Lung (tissue), 17 donors: ENCODE measurements at places on chromosomes 3 and 15. TPM values are rescaled to one million over a fixed set of nuclear protein-coding genes. Genes with fewer than 3 reads are reported as not detected.

- no peak for DNase-seq
Observed at GRCh38 chr15:100255644-100256043, 86.1 kb downstream of the ADAMTS17 start.

GRCh38 chr15:74785194-74786032, 3.5 kb downstream of the CSK start:
- no peak for DNase-seq

GRCh38 chr15:84099181-84099580, 136.4 kb upstream of the GOLGA6L4 start:
- DNase-seq: peak; percentile 58

DNA sequence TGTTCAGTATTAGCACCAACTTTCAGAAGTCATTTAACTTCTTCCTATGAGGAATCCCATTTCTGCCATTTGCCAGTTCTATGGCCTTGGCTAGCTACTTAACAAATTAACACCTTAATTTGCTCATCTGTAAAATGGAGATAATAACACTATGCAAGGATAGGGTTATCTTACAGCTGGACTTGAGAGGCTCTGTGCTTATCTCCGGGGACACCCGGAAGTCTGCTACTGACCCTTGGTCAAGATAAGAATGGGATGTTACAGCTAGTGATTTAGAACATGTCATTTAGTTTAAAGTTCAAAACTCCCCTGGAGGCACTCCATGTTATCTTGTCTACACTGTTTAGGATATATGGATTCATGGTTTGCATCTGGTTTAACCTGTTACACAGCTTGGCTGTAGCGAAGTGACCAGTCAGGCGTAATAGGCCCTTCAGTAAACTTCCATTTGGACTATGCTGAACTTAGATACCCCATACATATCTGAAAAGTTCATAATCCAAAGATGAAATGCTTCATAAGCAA, 156.0 kb upstream of the CD96 start:
- DNase-seq: no peak

GRCh38 chr15:70185251-70185711, 87.6 kb upstream of the TLE3 start:
- DNase-seq: no peak

GRCh38 chr15:66946578-66947164, 118.7 kb upstream of the SMAD3 start:
- peak; percentile 80 for DNase-seq

GRCh38 chr3:48544141-48544540, 12.5 kb downstream of the PFKFB4 start:
- no peak for DNase-seq

DNA sequence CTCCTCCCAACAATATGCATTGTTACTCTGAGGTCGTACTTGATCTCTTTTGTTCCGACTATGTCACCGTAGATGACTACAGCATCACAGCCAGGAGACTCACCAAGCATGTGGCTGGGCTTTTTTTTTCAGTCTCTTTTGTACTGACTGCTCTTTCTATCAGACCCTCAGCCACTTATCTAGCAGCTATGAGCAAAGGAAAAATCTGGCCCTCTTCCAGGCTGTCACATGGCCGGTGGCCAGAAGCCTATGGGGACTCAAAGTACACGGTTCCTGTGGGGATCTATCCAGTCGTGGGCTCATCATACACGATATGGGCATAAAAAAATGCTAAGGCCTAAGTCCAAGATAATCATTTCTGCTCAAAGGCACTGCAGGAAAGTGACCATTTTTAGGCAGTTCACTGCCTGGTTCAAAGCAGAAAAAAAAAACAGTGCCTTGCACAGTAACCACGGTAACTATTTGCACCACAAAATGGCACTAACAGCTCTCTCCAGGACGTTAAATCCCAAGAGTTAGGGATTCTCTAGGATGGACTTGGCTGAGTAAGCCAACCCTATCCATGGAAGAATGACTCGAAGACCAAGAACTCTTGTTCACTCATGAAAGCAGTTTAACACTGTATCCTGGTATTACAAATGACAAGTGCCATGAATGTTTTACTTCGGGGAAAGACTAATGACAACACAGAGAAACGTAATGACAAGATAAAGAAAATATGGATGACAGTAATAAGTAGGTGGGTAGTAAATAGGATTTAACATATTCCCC, 50.3 kb downstream of the SHQ1 start:
- DNase-seq: peak; percentile 84

GRCh38 chr3:165617134-165617533, 220.1 kb downstream of the BCHE start:
- DNase-seq: no peak

- no peak for DNase-seq
Observed at GRCh38 chr3:80554304-80554703, 786.5 kb upstream of the ROBO1 start.

DNA sequence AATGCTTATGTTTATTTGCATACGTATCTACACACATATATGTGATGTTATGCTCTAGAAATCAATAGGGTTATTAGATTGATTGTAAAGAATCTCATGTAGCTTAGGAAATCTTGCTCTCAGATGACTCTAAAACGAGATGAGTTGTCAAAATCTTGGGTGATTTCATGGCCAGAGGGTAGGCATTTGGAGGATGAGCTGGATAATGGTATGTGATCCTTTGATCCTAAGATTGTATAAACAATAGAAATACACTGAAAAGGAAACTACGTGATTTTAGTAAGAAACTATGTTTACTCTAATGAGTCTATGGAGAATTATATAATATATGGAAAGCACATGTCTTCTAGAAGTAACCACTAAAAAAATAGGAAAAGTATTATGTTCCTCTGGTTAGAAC, 676.6 kb downstream of the NSUN3 start:
- no peak for DNase-seq

DNA sequence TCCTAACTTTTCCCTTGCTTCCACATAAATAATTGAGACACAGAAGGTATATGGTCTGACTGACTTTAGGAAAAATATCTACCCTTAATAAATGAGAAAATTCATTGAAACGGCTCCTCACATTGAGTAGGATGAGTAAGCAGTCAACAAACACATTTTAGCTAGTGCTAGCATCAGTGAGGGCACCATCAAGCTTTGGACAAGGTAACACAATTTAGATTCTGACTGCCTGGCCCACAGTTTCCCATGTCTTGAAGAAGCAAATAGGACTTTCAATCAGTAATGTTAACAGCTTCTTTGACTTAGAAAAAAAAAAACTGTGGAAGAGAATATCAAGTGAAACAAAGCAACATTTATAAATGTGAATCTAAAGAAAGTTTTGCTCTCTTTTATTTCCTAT, 70.1 kb upstream of the MBNL1 start:
- no peak for DNase-seq

DNA sequence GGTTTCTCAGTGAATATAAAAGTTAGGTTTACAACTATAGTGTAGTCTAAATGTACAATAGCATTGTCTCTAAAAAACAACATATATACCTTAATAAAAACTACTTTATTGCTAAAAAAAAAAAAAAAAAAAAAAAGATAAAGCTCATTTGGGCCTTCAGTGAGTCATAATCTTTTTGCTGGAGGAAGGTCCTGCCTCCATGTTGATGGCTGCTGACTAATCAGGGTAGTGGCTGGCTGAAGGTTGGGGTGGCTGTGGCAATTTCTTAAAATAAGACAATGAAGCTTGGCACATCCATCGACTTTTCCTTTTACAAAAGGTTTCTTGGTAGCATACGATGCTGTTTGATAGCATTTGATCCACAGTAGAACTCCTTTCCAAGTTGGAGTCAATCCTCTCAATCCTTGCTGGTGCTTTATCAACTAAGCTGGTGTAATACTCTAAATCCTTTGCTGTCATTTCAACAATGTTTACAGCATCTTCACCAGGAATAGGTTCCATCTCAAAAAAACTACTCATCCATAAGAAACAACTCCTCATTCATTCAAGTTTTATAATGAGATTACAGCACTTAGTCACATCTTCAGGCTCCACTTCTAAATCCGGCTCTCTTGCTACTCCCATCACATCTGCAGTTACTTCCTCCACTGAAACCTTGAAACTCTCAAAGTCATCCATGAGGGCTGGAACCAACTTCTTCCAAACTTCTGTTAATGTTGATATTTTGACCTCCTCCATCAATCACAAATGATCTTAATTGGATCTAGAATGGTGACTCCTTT, 13.3 kb downstream of the ZNF280D start:
- no peak for DNase-seq

- no peak for DNase-seq
Observed at GRCh38 chr3:99872923-99873254, 55.2 kb downstream of the CMSS1 start.

DNA sequence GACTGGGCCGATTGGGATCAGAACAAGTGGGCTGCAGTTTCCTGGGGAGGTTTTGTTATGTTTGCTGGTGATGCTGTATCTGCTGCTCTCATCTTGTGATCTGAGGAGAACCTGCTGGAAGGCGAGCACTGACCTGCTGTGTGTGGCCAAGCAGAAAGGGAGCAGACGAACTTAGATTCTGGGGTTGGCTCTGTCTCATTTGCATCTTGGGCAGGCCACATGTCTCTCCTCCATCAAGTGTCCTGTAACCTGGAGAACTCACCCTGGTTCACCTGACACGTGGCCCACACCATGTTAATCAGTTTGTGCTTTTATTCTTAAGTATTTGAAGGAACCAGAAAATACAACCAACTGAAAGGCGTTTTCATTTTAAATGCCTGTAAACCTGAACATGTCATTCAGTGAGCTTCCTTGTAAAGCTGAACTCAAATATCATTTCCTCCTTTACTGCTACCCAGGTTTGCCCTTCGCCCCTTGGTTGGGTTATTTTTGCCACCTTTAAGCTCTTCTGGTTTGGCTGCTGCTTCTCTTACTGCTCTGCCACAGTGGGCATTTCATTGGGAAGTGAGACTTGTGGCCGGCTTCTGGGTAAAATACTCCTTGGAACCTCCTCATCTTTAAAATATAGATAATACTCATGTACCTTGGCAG, 33.5 kb upstream of the TRAK1 start:
- DNase-seq: no peak

DNA sequence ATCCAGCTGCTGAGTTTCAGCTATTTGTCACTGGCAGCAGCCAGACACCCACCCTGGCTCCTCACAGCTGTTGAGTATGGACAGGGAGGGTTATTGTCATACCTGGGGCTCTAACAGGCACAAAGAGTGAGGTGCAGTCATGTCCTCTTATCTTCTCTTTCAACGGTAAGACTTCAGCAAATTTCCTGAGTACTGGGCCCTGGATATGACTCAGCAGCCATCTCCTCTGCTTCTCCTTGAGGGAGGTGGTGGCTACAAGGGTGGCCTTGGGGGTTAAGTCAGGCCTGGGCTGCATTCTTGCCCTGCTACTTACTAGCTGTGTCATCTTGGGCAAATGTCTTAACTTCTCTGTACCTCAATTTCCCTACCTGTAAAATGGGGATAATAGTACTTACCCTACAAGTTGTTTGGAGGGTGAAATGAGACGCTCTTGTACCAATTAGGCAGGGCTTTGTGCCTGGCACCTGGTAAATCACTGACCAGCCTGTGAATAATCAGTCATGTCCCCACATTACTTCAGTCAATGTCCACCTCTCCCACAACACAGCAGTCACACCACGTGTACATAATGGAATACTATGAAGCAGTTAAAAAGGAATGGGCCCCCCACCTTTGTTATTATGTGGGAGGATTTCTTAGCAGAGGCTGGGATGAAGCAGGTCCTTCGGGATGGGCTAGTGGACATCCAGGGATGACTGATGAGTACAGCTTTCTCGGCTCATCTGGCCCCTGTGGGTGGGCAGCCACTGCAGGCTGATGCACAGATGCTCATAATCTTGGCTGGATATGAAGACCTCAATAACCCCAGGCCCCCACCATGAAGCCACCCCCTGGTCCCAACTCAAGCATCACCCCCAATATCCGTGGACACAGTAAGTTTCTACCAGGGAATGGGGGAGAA, 528.8 kb downstream of the SHQ1 start:
- DNase-seq: no peak

DNA sequence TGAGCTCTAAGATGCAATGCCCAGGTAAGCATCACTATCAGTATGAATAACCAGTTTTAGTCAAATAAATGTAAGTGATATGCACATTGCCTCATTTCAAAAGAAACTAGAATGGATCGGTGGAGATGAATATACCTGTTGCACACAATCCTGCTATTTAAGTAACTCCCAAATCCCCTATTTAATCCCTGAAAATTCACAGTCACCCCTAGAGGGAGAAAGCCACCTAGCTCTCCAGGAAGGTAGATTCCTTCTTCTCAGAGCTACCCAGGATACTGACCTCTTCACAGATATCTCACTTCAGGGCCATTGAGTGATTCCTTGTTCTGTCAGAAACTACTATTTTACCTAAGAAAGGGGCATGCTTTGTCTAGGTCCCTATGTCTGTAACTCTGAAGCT, 11.7 kb downstream of the LSAMP start:
- no peak for DNase-seq

GRCh38 chr3:16668776-16669545, 63.7 kb upstream of the DAZL start:
- no peak for DNase-seq

DNA sequence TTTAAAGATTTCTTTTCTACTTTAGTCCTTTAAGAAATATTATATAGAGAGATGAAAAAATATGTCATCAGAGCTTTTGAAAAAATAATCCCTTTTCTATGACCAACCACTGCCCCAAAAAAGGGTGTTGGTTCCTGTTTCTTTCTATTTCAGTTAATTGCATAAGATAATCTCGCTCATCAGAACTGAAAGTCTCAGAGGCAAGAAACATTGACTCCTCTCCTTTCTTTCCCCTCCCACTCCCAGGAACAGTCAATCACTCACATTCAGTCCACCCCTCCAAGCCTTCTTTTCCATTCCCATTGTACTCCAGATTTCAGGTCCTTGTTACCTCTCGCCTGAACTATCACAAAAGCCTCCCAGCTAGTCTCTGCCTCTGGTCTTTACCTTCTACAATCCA, 153.7 kb upstream of the ABI3BP start:
- DNase-seq: no peak

- no peak for DNase-seq
Observed at GRCh38 chr3:149523512-149524299, 49.2 kb downstream of the TM4SF4 start.

- DNase-seq: peak; percentile 15
Observed at GRCh38 chr3:173785004-173785403, 387.5 kb downstream of the NLGN1 start.

GRCh38 chr15:26126819-26127387, 263.8 kb upstream of the ATP10A start:
- DNase-seq: no peak

DNA sequence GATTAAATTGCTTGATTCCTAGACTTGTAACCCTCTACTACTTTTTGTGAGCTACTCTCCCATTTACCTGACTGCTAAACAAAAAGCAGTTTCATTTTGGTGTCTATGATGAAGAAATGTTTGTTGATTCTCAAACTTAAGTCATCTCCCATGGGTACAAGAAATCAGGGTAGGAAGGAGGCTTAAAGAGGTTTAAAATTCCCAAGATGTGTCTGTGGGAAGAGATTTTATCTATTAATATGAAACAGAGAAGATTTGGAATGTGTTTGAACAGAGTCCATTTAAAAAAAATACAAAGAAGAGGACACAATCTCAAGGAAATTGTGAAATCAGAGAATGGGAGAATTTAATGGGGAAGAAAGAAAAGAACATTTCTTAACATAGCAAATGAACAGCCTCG, 14.8 kb downstream of the P3H2 start:
- no peak for DNase-seq

The SCAANT1 gene
- total RNA-seq: not detected

The SERPINI2 gene
- total RNA-seq: 4.9 TPM

The PDE8A gene
- total RNA-seq: 39.0 TPM

The RBPMS2 gene
- 0.68 TPM for total RNA-seq

The CYP8B1 gene
- total RNA-seq: 0.09 TPM

The SI gene
- total RNA-seq: not detected

The ZWILCH gene
- 9.9 TPM for total RNA-seq

The GLCE gene
- 21.1 TPM for total RNA-seq

The TRH gene
- total RNA-seq: not detected

The ACKR2 gene
- 5.7 TPM for total RNA-seq

The GCNT3 gene
- 0.63 TPM for total RNA-seq

The SUCNR1 gene
- total RNA-seq: 2.5 TPM

The KPNA1 gene
- total RNA-seq: 55.2 TPM

The CKMT1B gene
- total RNA-seq: 6.9 TPM
